ENCODE measurements at places on chromosomes 16 and 17. TPM values are rescaled to one million over a fixed set of nuclear protein-coding genes. Genes with fewer than 3 reads are reported as not detected.

DNA sequence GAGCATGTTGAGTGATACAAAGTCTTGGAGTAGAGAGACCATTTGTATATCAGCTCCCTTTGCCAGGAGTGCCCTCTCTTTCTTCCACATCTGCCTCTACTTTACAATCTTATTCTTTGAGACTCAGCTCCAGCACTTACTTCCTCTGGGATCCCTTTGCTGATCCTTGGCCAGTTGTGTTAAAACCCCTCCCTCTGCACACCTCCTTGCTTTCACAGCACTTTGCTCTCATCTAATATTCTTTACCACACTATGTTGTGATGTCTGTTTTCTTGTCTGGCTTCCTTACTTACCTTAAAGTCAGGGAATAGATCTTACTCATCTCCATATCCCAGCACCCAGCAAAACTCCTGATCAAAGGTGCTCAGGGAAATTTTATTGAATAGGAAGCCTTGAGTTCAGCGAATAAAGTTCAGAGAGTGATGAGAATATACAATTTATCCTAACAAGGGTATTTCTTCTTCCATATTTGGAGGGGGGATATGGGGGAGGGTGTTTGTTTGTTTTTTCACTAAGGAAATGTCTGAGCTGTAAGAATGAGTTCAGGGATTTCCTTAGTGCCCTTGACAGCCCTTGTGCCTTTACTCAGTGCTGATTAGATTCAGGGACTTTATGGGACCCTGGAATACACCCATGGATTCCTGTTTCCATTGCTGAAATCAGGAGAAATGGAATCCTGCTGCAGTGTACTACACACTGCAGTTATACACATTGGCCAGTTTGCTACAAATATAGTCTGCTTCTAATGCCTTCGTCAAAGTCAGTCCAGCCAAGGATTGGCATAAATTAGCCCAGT lies 32.0 kb downstream of the MRTFB start:
- DNase-seq: no peak

DNA sequence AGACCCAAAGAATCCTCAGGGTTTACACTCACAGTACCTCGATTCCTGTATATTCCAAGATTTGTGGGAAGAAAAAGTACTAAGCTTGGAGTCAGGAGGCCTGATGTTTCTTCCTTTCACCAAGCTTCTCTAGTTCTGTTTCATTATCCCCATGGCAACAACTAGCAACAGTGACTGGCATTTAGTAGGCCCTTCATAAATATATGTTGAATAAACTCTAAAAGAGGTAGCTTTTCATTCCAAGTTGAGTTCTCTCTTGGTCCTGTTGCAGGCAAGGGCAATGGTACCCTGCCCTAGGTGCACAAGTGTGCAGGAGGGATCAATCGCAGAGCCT lies 527 bp upstream of the UBE2Z start:
- no peak for DNase-seq

- DNase-seq: no peak
Observed at GRCh38 chr16:84196727-84197394, 5.9 kb downstream of the ADAD2 start.

GRCh38 chr17:50539762-50540559 lies 7.0 kb upstream of the SPATA20 start:
- no peak for DNase-seq

Gene MFAP4
- total RNA-seq: not detected

DNA sequence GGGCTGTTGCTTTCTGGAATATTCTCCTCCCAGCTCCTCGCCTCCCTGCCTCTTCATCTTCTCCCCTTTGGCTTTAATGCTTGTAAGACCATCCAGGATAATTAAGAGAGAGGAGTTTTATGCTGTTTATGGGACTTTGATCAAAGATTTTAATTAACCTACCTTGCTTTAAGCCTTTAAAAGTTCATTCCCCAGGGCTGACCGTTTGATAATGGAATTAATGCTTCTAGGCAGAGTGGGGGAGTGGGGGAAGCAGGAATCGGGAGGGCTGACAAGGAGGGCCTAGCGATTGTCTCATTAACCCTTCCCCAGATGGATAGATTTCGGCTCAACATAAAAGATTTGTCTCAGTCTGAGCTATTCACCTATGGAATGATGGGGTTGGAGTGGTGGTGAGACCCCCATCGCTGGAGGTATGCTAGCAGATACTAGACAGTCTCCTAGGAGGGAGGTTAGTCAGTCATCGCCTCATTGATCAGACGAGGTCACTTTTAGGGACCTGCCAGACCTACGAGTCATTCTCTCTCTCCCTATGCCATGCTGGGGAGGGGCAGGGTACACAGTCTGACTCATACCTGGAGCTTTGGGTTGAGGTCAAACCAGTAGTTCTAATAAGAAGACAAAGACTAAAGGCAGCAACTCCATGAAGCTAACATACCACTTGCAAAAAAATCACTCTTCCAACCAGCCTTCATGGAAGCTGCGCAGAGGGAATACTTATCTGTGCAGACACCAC lies 236.6 kb upstream of the NLRP1 start:
- no peak for DNase-seq

Gene NPW
- total RNA-seq: 7.0 TPM

DNA sequence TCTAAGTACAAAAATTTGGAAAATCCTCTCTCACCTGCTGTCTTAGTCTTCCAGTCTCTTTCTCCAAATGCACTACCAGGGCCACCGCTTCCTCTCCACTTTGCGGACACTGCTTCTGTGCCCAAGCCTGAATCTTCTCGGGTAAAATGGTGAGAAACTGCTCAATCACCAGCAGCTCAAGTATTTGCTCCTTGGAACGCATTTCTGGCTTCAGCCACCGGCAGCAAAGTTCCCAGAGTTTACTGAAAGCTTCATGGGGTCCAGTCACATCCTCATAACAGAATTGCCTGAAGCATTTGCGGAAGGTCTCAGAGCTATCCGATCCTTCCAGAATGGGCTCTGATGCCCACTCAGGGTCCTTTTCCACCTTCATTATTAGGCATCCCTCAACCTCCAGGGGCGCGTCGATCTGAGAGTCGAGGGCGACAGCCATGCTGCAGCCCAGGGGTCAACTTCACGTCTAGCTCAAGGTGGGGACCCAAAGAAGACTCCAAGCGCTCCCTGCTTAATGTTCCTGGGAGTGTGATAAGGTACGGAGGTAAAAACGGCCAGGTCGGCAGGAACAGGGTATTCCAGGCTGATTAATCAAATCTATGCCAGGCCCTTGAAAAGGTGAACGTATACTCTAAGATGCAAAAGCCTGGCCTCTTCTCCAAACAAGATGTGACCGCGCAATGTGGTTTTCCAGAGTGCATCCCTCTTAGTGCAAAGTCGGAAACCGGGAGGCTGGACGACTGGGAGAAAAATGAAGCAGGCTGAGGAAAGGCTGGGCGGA lies 763 bp downstream of the ZKSCAN2 start:
- peak; percentile 71 for DNase-seq

DNA sequence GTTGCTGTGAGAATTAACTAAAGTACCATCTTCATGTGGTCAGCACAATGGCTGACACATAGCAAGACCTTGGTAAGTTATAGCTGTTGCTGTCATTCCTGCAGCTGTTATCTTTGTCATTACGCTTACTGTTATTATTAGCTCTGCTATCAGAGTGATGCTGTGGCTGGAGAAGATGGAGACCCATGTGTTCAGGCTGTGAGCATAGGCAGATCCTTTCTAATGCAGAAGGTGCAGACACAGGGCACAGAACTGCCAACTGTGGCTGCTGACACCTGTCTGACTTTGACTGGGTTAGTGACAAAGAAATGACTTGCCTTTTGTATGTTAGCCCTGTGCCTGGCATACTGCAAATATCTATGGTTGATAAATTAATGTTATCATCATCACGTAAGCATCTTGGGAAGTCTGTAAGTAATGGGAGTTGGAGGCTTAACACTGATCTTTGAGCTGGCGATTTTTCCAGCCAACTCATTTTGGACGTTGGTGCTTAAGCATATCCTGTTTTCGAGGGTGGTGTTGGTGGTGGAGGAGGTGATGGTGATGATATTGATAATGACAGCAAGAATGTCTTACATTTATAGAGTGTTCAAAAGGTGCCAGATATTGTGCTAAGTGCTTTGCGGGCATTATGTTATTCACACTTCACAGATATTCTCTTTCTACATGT lies 695.3 kb downstream of the WWOX start:
- peak; percentile 58 for DNase-seq

Gene ZP2
- total RNA-seq: not detected

Gene FBXL16
- 6.8 TPM for total RNA-seq

Gene MAP2K3
- total RNA-seq: 166 TPM

- no peak for DNase-seq
Observed at GRCh38 chr16:18953547-18953946, 27.3 kb upstream of the SMG1 start.

DNA sequence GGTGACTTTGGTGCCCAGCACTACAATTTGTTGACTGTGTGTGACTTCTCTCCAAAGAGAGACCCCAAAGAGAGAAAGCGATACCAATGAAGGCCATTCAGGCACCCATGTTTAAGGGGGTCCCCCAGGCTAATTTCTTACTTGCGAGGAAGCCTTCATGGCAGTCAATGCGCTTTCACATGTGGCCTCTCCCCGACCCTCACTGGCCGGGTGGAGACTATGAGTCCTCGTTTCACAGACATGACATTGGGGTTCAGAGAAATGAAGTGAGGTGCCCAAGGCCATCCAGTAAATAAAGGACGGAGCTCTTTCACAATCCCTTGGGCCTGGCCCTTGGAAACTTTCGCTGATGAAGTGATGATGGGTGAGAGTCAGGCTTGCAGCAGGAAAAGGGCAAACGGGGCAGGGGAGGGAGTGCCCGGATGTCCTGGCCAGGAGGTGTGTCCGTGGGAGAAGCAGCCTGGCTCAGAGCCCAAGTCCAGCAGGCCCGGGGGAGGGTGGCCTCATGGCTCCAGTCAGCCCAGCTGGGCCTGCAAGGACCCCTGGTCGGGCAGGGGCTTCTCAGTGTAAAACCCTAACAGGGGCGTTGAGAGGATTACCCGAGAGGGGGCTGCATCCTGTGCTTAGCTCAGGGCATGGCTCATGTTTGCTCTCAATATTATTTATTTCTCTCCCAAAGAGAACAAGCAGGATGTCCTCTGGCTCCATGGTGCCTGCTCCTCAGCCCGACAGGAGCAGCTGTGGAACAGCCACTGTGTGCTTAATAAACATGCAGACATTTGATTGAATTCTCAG lies 14.7 kb downstream of the TBX2 start:
- DNase-seq: no peak

Gene TBC1D3E
- not detected for total RNA-seq

DNA sequence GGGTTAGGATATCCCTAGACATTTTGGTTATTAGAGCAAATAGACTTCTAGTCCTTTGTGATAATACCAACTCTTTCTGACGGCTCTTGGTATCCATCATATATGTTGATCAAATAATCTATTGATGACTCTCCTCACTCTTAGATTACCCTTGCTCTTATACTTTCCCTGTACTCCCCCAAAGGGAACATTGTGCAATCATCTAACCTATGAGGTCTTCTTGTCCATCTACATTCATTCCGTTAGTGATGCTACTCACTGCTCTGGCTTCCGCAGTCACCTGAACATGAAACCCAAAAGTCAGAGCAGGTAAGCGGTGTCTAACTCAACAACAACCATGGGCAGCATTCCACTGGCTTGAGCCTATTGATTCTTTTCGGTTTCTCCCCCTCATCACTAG lies 223.7 kb upstream of the SALL1 start:
- DNase-seq: no peak

DNA sequence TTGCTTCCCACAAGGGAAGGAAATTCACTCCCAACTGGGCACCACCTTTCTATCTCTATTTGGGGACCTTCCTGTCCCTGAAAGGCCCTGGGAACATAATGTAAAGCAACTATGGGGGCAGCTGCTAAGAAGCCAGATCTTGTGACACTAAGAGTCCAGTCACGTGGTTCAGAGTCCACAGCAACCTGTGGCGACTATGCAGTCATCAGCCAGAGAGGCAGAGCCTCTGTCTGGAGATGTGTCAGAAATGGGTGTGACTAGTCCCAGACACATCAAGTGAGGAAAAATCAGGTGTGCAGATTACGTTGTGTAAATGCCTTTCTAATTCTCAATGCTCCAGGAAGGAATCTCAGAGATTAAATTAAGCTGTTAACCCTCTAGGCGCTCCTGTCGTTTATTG lies 26.6 kb upstream of the SKAP1 start:
- DNase-seq: peak; percentile 75

Gene ZNF597
- total RNA-seq: 2.1 TPM

Gene ITGAD
- total RNA-seq: not detected

Gene KRT33A
- total RNA-seq: not detected

Data from activated CD4-positive, alpha-beta T cell treated with anti-CD3 and anti-CD28 coated beads, Interleukin-2, amount 10 ng/mL, durations not matched to agents 24 days and 14 days (primary cell).